ENCODE measurements at places on chromosomes 4 and X.
A peak's percentile ranks its signal among the peaks of the same experiment; 100 is the strongest.

- H3K27ac ChIP-seq, result no peak overlapping the region
- no peak overlapping the region for H3K4me3 ChIP-seq
- H3K36me3 ChIP-seq, result no peaks in the 10 kb centered on the region
- H3K4me1 ChIP-seq, result no peaks in the 10 kb centered on the region
- DNase-seq, result no peak
Measured at GRCh38 chrX:37746951-37747350, 32.9 kb upstream of the CYBB start.

- no peaks in the 10 kb centered on the region for H3K36me3 ChIP-seq
- H3K27ac ChIP-seq, result no peak overlapping the region
- H3K4me3 ChIP-seq, result no peak overlapping the region
- no peaks in the 10 kb centered on the region for H3K4me1 ChIP-seq
Measured at GRCh38 chr4:37765741-37766140, 60.7 kb upstream of the PGM2 start.

DNA sequence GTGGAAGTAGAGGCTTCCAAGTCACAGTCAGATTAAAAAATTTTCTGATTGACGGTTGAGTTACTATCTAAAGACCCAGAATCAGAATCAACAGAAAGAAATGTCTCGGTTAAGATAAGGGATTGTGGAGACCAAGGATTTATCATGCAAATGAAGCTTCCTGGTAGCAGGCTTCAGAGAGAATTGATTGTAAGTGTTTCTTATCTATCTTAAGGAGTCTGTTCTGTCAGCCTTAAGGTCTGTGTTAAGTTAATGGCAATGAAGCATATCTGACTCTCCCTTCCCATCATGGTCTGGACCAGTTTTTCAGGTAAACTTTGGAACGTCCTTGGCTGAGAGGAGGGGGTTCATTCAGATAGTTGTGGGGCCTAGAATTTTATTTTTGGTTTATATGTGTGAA is 780.2 kb downstream of the FAM133A start:
- H3K4me3 ChIP-seq, result no peak overlapping the region
- no peaks in the 10 kb centered on the region for H3K27me3 ChIP-seq
- H3K27ac ChIP-seq, result no peak overlapping the region

DNA sequence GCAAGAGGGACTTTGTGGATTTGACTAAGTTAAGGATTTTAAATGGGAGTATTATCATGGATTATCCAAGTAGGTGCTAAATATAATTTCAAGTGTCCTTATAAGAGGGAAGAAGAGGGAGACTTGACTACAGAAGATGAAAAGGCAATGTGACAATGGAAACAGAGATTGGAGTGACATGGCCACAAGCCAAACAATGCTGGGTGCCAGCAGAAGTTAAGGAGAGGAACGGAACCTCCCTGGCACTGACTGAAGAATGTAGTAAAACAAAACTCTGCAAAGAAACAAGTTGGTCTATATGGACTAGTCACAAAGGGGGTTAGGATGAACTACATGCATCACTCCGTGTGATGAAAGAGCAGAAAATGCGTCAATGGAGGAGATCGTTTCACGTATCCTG is 395.8 kb upstream of the GALNT7 start:
- no peak for DNase-seq
- H3K4me1 ChIP-seq, result no peaks in the 10 kb centered on the region
- H3K36me3 ChIP-seq, result no peaks in the 10 kb centered on the region
- no peaks in the 10 kb centered on the region for H3K27me3 ChIP-seq
- H3K27ac ChIP-seq, result no peak overlapping the region
- no peak overlapping the region for H3K4me3 ChIP-seq

DNA sequence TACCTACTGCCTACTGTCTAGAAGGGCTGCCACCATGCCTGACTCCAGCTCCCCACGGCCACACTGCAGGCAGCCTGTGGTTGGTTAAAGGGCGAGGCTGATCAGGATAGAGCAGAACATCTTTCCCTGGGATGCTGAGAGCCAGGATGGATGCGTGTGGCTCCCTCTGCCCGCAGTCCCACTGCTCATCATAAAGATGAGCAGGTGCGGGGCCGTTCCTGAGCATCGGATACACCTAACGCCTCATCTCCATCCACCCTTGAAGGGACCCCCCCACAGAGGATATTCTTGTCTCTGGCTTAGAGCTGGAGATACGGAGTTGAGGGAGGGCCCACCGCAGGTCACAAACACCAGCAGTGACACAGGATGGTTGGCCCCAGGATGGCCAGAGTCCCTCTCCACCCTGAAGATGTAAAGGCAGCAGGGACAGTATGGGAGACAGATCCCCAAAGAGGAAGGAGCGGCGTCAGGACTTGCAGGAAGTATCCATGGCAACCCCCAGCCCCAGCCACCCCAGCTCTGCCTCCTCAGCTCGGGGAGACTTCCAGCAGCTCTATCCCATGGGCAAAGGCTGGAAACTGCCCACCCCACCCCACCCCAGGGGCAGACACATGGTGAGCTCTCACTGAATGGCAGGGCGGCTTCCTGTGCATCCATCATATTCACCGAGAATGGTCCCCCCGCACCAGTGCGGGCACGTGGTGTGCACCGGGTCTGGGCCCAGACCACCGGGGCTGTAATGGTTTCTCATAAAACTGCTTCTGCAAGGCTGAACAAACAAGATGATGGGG is 19.3 kb downstream of the PPP2R2C start:
- H3K4me1 ChIP-seq, result no peaks in the 10 kb centered on the region
- no peak overlapping the region for H3K27ac ChIP-seq
- H3K36me3 ChIP-seq, result no peaks in the 10 kb centered on the region
- no peaks in the 10 kb centered on the region for H3K27me3 ChIP-seq
- DNase-seq, result no peak
- H3K4me3 ChIP-seq, result no peak overlapping the region

- H3K4me3 ChIP-seq, result no peak overlapping the region
- no peak for DNase-seq
- H3K27ac ChIP-seq, result no peak overlapping the region
Measured at GRCh38 chr4:1018147-1019020, 7.0 kb downstream of the FGFRL1 start.

DNA sequence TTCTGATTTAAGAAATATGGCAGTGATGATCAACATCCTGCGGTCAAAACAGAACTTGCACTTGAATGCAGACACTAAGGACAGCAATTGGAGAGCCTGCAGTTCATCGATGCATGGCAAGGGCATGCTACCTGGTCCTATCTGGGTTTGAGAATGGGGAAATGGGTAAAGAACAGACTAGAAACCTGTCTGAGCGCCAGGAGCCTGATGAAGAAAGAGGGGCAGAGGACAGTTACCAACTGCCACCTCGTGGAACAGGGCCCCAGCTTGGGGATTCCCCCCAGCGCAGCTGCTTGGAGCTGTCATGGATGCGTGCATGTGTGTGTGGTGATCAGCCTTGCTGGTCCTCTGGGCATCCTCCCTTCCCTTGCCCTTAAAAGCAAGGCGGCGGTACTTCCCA is 30.2 kb upstream of the NKRF start:
- no peaks in the 10 kb centered on the region for H3K4me1 ChIP-seq
- no peaks in the 10 kb centered on the region for H3K27me3 ChIP-seq
- H3K27ac ChIP-seq, result no peak overlapping the region
- H3K4me3 ChIP-seq, result no peak overlapping the region
- DNase-seq, result no peak

DNA sequence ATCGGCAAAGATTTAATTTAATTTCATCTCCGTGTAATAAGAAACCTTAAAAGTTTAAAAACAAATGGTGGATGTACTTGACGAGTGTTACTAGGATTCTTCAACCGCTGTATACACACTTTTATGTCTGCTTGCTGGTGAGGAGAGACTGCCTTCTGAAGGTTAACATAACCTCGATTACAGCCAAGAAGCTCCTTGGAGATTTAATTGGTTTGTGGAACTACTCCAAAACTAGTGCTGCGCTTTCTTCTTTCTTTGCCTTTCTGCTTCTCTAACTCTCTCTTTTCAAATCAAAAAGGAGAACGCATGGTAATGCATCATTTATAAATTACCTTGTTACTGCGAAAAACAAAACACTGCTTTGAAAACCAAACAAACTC is 109.0 kb downstream of the ANTXR2 start:
- DNase-seq, result no peak
- no peak overlapping the region for H3K27ac ChIP-seq
- no peaks in the 10 kb centered on the region for H3K27me3 ChIP-seq
- no peaks in the 10 kb centered on the region for H3K4me1 ChIP-seq

GRCh38 chrX:71650333-71650969 is 16.9 kb upstream of the LOC101059915 start:
- no peak overlapping the region for H3K27ac ChIP-seq
- DNase-seq, result no peak
- no peak overlapping the region for H3K4me3 ChIP-seq
- H3K36me3 ChIP-seq, result no peaks in the 10 kb centered on the region

- no peak overlapping the region for H3K27ac ChIP-seq
- no peak for DNase-seq
- H3K4me3 ChIP-seq, result no peak overlapping the region
- H3K4me1 ChIP-seq, result no peaks in the 10 kb centered on the region
Measured at GRCh38 chrX:124239911-124240310, 92.5 kb upstream of the TEX13D start.

DNA sequence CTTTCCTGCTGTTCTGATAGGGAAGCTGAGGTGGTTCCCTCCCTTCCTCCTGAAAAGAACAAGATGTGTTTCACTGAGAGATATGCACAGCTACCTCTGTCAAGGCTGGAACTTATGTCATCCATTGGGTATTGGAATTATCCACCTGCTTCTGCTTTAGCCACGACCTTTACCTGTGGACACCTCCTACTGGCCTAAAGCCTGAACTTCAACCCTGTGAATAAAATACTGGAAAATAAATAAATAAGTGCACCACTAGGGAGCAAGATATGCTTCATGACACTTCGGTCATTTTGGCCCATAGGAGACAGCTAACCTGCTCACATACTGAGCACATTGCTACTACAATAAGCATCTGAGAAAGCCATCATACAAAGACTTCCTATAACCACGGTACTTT is 419.9 kb upstream of the NWD2 start:
- H3K4me1 ChIP-seq, result no peaks in the 10 kb centered on the region
- no peaks in the 10 kb centered on the region for H3K27me3 ChIP-seq

GRCh38 chrX:40056420-40056819 is 41.3 kb downstream of the BCOR start:
- H3K36me3 ChIP-seq, result peaks cover 60% of the 10 kb centered on the region
- H3K27ac ChIP-seq, result no peak overlapping the region
- no peak overlapping the region for H3K4me3 ChIP-seq
- no peaks in the 10 kb centered on the region for H3K27me3 ChIP-seq
- DNase-seq, result no peak
- no peaks in the 10 kb centered on the region for H3K4me1 ChIP-seq

GRCh38 chr4:182600856-182601255 is 316.3 kb downstream of the DCTD start:
- no peak overlapping the region for H3K4me3 ChIP-seq
- H3K4me1 ChIP-seq, result no peaks in the 10 kb centered on the region
- H3K27me3 ChIP-seq, result no peaks in the 10 kb centered on the region

- no peak overlapping the region for H3K27ac ChIP-seq
- H3K36me3 ChIP-seq, result no peaks in the 10 kb centered on the region
- no peak overlapping the region for H3K4me3 ChIP-seq
- H3K27me3 ChIP-seq, result no peaks in the 10 kb centered on the region
- DNase-seq, result no peak
Measured at GRCh38 chr4:138301536-138301935, 59.4 kb upstream of the SLC7A11 start.

DNA sequence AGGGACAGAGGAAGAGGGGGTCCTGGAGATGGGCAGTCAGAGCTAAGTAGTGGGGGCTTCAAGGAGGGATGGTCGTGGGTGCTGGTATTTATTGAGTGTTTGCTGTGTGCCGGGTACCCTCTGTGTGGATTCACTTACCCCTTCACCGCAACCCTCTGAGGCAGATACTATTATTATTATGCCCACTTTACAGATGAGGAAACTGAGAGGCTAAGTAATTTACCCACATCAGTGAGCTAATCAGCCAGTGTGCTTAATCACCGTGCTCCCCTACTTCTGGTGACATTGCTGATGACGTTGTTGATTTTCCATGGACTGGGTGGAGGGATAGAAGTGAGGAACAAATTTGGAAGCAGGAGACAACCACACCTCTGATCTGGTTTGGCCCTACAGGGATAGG is 4.1 kb upstream of the KIAA0232 start:
- H3K27ac ChIP-seq, result no peak overlapping the region

GRCh38 chr4:105474099-105474518 is 247 bp upstream of the PPA2 start:
- H3K36me3 ChIP-seq, result no peaks in the 10 kb centered on the region
- peak; percentile 90 for DNase-seq
- H3K27ac ChIP-seq, result peak overlapping the region; percentile 95
- H3K4me3 ChIP-seq, result peak overlapping the region; percentile 68
- no peaks in the 10 kb centered on the region for H3K27me3 ChIP-seq

GRCh38 chr4:173522160-173522950 is 7.7 kb downstream of the HAND2 start:
- peak overlapping the region; percentile 76 for H3K4me3 ChIP-seq
- H3K27ac ChIP-seq, result peak overlapping the region; percentile 94
- DNase-seq, result peak; percentile 94
- peaks cover 45% of the 10 kb centered on the region for H3K4me1 ChIP-seq

DNA sequence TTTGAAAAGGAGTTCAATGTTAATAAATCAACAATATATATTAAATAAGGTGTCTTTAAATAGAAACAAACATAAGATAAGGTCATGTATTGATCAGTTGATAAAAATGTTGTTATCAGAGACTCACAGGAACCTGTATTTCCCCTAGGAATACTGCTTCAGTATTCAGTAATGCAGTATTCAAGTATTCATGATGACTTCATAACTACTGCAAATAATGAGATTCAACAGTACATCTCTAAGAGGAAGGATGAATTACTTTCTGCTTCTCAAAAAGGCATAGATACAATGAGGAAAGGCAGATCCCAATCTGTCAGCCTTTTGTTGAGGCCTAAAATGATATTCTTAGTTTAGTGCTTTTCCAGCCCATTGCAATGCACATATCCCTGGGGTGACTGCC is 73.7 kb downstream of the MAGEB17 start:
- H3K4me1 ChIP-seq, result no peaks in the 10 kb centered on the region
- H3K27ac ChIP-seq, result no peak overlapping the region
- no peak overlapping the region for H3K4me3 ChIP-seq

DNA sequence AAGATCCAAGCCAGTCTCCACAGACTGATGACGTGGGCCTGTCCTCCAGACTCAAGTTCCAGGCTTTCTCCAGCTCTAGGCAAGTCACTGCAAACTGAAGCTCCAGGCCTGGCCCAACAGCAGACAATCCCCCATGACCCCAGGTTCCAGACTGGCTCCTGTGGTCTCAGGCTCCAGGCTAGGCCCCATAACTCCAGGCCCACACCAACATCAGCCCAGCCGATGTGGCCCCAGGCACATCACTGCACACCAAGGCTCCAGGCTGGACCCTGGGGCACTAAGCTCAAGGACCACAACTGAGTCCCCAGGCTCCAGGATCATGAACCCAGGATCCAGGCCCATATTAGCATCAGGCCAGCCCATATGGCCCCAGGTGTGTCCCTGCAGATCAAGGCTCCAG is 143.6 kb downstream of the COX7B2 start:
- no peaks in the 10 kb centered on the region for H3K27me3 ChIP-seq
- no peak overlapping the region for H3K27ac ChIP-seq
- no peaks in the 10 kb centered on the region for H3K36me3 ChIP-seq
- H3K4me3 ChIP-seq, result no peak overlapping the region
- no peaks in the 10 kb centered on the region for H3K4me1 ChIP-seq

Data from right atrium auricular region (tissue), 2 donors.